ENCODE measurements at places on chromosomes 2 and 18.

- no peak for DNase-seq
Measured at GRCh38 chr2:28809927-28810326, 707 bp upstream of the SPDYA start.

DNA sequence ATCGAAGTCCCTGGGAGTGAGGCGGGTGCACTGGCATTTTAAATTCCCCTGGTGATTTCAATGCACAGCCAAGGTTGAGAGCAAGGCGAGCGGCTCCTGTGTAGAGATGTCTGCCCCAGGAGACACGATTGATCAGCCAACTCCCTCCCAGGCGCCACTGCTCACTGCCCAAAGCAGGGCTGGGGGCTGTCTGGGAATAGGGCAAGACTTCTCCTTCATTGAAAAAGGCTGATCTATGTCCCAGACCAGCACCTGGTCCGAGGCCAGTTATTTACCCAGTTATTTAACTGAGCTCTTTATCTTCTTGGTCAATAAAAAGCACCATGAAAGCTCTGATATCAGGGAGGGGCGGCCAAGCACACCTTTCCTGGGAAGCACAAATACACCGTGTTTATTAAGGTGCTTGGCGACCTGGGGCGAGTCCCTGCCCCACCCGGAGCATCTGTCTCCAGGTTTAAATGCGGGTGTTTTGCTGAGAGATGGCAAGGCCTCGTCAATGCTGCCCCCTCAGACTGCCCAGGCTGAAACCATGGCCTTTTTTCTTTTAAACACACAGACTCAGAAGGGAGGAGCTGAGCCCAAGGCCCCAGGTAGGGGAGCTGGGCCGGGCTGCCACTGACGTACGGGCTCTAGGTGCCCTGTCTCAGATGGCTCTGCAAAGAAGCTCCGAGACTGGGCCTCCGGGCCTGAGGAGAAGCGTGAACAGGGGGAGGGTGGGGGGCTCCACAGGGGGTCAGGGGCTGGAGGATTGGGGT is 73.9 kb upstream of the HPCAL1 start:
- peak; percentile 34 for DNase-seq

DNA sequence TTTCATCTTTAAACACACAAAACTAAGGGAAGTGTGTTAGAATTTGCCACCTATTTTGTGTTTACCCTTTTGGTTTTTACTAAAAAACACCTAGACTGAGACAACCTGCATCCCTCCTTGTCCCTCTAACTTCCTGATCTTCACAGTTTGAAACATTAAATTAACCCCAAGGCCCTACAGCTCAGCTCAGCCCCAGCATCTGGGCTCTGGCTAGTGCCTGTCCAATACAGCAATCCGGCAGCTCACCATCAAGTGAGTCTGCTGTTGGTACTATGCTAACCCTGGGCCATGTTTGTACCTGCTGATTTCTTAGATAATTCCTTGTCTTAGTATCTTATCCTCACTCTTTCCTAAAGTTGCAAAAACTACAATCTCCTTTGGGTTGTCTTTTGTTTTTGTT is 162.4 kb downstream of the DSEL start:
- no peak for DNase-seq

DNA sequence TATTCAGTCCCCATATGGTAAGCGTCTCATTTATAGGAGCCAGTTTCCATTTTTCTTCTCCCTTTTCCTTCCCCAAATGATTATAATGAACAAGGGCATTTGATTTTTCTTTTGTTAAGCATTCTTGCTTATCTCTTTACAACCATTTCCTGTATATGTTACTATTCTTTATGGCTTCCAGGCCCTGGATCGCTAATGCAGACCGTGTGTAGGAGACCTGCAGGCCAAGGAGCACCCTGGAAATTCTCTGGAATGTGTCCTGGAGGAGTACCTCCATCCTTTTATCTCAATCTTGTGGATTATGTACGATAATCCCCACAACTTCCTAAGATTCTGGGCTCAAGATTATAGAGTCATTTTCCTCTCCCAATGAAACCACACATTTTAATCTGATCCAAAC is 439.6 kb upstream of the MMADHC start:
- DNase-seq = no peak

DNA sequence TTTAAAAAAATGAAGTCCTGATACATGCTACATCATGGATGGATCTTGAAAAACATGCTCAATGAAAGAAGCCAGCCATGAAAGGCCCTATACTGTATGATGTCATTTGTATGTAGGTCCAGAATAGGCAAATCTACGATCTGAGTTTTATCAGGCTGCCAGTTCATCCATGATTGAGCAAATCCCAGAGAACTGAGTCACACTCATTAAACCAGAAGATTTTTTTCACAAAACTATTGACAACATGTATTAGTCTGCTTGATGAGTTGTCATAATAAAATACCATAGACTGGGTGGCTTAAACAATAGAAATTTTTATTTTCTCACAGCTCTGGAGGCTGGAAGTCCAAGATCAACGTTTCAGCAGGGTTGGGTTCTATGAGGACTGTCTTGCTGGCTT is 130.7 kb downstream of the MREG start:
- no peak for DNase-seq

DNA sequence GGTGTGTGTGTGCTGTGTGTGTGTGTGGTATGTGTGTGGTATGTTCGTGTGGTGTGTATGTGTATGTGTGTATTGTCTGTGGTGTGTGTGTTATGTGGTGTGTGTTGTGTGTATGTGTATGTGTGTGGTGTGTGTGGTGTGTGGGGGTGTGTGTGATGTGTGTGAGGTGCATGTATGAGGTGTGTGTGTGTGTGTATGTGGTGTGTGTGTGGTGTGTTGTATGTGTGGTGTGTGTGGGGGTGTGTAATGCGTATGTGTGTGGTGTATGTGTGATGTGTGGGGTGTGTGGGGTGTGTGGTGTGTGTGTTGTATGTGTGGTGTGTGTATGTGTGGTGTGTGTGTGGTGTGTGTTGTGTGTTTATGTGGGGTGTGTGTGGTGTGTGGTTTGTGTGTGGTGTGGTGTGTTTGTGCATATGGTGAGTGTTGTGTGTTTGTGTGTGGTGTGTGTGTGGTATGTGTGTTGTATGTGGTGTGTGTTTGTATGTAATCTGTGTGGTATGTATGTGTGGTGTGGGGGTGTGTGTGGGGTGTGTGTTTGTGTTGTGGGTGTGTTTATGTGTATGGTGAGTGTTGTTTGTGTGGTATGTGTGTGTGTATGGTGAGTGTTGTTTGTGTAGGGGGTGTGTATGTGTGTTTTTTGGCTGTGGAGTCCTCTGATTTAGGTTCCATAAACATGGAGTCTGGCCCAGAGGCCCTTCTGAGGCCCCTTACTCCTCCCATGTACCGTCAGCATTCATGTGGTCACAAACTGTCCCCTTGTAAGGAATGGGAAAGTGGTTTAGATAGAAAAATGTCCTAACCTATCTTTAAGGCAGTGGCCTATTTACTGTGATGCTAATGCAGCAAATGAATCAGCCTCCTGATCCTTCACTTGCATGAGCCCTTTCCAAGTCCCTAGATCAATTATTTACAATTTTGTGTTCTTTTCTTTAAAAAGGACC is 116.0 kb downstream of the ALPK2 start:
- no peak for DNase-seq

- no peak for DNase-seq
Measured at GRCh38 chr18:23137788-23138216, 2.5 kb downstream of the CABLES1 start.

DNA sequence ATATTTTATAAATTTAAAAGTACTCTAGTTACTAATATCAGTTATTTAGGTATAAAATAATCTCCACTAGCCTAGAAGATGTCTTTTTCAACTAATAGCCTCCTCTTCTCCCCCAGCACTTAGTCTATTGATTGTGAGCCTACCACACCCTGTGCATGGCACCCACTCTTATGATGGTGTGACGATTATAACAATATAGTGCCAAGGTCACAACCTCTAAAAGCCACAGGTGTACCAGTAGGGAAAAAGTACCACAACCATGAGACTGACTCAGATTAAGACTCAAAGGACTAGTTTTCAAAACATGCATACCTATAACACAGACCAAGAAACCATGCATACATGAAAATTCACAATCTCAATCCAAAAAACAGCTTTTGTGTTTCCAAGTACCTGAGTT is 27.6 kb downstream of the THADA start:
- DNase-seq = no peak

DNA sequence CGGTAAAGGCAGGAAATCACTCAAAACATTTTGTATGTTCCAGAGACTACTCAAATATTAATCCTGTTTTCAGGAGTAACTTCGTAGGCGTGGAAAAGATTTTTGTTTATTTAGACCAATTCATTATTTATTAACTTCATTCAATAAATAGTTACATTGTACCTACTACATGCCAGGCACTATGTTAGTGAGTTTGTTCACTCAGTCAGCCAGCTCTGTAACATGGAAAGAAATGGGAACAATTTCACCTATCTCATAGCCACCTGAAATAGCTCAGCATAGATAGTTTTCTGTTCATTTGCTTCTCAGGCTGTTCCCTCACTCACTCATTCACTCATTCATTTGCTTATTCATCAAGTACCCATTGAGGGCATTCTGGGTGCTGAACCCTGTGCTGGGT is 34.6 kb downstream of the TTC39C start:
- no peak for DNase-seq

DNA sequence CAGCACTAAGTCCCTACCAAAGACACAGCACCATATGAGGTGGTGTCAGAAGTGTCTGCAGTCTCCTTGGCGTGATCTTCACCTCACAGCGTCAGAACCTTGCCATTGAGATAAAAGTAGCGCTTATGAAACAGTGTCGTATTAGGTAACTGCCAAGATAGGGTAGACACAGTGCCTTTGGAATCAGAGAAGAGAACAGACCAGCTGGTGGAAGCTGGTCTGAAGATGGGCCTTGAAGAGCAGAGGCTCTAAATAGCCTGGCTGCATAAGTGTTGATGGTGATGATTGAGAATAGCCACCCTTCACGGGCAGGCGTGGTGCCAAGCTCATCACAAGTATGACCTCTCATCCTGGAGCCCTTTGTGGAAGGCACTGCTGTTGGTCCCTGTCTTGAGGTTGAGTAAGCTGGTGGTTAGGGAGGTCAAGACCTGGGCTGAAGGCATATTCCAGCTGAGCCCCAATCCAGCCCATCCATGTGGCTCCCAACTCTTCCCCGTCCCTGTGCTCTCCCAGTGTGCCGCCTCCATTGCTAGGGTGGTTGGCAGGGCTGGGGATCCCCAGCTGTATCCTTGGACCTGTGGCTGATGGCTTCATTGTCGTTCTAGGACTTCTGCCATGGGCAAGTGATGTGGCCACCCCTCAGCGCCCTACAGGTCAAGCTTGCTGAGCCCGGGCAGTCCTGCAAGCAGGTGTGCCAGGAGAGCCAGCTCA is 187.4 kb downstream of the MGAT5 start:
- no peak for DNase-seq

DNA sequence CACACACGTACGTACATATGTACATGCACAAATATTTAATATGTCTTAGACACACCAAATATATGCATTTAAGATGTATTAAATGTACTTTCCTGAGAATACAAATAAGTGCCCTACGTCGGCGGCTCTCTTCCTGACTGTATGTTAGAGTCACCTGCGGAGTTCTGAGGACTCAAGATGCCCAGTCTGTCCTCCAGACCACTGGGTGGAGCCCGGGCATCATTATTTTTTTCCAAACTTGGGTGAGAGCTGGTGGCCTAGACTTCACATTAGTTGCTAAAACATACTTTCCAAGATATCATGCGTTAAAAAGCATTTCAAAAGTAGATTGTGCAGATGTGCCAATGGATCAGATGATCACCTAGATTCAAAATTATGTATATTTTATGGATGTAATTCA is 2.9 kb downstream of the IL18R1 start:
- no peak for DNase-seq

Measured in mucosa of gallbladder (tissue), 1 donor.